Thymus (tissue), 14 donors: ENCODE measurements at places on chromosomes 7 and 10.

- DNase-seq, result no peak
These were observed 58.3 kb upstream of the GJD4 start for GRCh38 chr10:35546824-35547225.

DNA sequence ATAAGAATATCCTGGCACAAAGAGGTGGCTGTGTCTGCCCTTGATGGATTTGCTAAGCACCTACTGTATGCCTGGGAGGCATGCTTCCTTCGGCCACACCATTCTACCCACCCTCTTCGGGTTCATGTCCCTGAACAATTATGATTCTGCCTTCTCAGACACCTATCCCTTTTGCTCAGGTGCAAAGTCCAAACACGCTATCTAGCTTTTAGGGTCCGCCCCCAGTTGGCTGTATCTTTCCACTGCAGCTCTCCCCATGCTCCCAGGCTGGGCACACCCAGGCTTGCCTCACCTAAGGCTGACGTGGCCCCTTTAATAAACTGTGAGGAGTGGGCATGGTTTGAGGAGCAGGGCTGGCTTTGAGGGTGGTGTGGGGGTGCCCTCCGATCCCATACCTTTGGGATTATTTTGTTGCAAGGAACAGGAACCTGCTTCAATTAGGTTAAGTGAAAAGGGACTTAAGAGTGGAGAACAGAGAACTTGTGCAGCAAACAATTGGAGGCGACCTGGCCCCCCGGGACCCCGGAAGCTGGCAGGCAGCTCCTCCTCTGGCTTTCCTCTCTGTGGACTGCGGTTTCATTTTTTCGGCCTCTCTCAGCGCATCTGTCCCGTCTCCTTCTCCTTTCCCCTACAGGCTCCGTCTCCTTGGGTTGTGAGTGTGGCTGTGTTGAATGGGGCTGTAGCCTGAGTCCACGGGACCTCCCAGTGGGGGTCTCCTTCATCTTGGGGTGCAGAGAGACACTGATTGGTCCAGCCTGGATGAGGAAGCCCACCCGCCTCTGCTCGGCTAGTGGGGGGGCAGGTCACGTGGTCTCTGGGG, 3.8 kb downstream of the CLIP2 start:
- no peak for DNase-seq

DNA sequence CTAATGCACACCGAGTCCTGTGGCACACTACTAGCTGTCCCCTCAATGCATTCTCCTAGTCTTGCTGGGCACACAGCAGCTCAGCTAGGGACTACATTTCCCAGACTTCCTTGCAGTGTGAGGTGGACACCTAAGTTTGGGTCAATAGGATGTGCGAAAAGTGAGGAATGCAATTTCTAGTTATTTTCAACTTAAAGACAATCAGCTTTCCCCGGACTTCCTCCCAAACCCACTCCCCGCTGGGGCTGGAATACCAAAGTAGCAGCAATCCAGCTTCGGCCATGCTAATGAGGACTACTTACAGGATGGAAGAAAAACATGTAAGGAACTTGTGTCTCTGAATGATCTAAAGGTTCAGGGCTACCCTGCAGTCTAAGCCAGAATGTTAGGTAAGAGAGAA, 286.4 kb upstream of the LRRN3 start:
- DNase-seq, result no peak

DNA sequence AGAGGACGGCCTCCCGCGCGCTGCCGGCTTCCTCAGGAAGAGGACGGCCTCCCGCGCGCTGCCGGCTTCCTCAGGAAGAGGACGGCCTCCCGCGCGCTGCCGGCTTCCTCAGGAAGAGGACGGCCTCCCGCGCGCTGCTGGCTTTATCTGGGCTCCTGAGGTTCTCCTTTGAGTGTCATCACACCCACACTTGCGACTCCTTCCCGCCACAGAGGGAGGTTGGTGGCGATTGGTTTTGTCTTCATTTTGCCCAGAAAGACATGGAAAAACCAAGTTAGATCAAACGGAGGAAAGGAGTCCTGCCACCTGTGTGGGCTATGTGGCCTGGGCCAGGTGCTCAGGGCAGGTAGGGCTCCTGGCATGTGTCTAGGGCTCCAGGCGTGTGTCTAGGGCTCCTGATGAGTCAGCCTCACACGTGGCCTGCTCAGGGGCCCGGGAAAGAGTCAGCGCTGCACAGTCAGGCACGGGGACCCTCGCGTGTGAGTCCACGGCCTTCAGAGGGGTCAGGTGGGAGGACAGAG, 138.0 kb downstream of the VIPR2 start:
- DNase-seq, result no peak

DNA sequence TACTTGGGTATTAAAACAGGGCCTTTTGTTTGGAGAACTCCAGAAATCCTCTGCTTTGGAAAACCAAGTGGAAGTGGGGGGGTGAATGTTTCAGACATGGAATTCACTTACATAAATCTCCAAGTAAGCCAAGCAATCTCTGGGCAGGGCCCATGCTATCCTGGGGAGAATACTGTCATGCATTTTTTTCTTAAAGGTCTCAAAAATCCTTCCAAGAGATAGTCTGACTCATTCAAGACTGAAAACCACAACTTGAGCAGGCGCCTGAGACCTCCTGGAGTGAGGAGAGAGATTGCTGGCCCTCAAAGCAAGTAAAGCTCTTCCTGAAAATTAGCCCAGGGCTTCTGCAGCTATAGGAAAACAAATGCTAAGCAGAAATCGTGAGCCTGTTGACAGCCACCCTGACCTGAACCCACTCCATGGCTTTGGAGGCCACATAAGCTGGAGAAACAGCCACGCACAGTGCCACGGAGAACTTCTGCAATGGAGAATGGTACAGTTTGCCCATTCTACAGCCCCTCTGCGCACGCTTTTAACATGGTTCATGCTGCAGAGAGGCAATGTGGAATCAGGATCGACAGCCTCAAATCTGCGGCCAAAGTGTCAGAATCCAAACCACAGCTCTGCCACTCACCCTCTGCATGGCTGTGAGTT, 203.1 kb upstream of the AUTS2 start:
- DNase-seq, result no peak

DNA sequence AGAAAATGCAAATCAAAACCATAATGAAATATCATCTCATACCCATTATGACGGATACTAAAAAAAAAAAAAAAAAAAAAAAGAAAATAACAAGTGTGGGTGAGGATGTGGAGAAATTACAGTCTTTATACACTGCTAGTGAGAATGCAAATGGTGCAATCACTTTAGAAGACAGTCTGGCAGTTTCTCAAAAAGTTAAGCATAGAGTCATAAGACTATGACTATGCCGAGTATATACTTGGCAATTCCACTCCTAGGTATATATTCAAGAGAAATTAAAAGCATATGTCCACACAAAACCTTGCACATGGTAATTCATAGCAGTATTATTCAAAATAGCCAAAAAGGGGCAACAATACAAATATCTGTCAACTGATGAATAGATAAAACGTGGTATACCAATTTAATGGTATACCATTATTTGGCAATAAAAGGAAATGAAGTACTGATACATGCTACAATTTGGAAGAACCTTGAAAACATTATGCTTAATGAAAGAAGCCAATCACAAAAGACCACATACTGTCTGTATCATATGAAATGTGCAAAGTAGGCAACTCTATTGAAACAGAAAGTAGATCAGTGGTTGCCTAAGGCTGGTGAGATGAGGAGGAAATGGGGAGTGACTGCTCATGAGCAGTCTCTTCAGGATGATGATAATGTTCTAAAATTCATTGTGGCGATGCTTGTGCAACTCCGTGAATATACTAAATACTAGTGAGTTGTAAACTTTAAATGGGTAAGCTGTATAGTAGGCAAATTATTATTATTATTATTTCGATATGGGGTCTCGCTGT, 90.1 kb upstream of the NANOS1 start:
- DNase-seq, result no peak

DNA sequence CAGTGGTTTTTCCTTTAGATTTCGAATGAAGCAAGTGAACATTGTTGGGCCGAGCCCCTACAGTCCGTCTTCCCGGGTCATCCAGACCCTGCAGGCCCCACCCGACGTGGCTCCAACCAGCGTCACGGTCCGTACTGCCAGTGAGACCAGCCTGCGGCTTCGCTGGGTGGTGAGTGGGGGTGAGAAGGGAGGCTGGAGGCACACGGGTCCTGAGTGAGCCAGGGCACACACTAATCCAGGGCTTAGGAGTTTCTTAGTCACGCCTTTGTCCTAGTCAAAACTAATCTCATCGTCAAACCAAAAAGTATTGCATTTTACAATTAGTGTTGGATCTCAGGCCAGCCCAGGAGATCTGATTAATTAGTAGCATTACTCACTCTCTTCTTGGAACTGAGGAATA, 568.8 kb upstream of the FOXK1 start:
- DNase-seq, result no peak
